Uterus (tissue), 4 donors: ENCODE measurements at places on chromosomes 7 and 10. TPM values are rescaled to one million over a fixed set of nuclear protein-coding genes. Genes with fewer than 3 reads are reported as not detected.

The ERVW-1 gene
- not detected for total RNA-seq

The GDF2 gene
- not detected for total RNA-seq

GRCh38 chr10:7547829-7548228, 118.9 kb downstream of the ITIH5 start:
- DNase-seq = no peak

DNA sequence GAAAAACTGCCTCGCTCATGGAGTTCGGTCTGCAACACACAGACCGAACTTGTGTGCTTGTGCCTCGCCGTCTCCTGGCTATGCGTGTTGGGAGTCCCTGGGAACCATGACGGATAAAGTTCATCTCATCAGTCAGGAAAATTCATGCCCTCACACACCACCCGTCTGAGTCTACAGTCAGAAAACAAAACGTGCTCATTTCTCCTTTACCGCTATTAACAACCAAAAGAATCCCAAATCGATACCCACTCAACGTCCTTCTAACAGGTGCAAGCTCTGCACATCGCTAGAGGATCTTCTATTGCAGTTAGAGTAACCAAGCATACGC, 13.6 kb downstream of the CNPY1 start:
- DNase-seq = no peak

The NUP205 gene
- 62.8 TPM for total RNA-seq

The WNT2 gene
- 2.3 TPM for total RNA-seq

The BLNK gene
- 1.8 TPM for total RNA-seq

The EVX1 gene
- not detected for total RNA-seq

The CALML3 gene
- not detected for total RNA-seq

DNA sequence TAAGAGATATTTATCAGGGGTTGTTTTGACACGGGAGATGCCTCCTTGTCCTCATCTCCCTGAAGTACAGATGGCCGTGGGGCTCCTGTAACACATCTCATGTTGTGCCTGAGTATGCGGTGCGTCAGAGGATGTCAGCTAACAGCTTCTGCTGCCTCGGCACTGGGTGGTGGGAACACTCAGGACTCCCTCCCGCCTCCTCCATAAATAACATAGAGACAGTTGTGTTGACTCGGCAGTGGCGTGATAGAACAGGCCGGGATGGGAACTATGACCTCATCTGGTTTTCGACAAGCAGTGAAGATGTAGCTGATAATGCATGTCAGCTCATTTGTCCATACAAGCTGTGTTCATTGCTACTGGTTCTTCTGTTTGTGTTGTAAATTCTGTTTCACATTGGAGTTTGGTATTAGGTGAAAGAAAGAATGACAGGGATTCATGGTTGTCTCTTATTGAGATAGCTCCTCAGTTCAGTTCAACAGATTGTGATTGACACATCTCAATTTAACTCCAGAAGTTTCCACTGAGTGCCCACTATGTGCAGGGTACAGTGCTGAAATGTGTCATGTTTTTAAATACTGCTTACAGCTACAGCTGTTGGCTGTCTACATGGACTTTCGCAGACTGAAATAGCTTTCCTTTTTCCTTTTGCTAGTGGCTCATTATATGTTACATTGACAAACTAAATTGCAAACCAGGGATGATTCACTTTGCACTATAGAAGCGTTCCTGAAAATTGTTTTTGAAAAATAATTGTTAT, 87.4 kb downstream of the CHN2 start:
- no peak for DNase-seq

The ETV1 gene
- 3.1 TPM for total RNA-seq

DNA sequence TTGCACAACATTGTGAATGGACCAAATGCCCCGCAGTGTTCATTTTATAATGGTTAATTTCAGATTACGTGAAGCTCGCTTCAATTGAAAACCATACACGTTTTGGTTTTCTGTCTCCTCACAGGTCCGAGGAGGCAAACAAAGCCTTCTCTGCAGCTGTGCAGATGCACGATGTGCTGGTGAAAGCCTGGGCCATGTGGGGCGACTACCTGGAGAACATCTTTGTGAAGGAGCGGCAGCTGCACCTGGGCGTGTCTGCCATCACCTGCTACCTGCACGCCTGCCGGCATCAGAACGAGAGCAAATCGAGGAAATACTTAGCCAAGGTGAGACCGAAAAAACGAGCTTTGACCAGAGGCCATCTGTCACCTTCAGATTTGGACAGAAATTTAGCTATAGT, 110.3 kb downstream of the TRRAP start:
- DNase-seq = no peak

DNA sequence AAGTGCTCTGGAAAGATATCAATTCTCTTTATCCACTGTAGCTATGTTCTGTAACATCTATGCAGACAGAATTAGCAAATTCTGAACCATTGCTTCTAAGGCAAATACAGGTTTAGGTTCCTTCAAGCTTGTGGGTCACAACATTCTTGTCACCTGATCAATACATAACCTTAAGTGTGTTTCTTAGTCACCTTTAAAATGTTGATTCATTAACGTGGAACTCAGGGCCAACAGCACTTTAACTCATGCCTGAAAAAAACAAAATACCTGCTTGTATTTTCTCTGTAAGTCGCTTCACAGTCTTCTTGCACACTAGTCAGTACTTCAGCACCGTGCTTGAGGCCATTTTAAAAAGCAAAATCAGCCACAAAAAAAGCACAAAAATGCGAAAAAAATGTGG, 35.2 kb upstream of the TRIL start:
- DNase-seq = no peak

DNA sequence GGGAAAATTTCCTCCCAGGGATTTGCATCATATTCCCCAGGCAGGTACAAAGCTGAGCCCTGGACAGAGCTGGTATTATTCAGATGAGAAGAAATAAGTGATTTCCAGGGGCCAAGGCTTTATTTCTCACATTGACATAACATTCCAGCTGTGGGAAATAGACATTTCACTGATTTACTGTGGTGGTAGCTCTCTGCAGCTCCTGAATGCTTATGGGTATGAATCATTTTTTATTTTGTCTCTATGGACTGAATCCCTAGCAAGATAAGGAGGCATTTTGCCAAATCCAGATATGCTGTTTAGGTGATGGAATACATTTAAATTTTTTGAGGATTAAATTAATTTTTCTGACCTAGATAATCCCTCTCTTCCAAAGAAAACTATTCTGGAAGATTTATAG, 97.9 kb downstream of the MTPN start:
- no peak for DNase-seq

The PPP1R17 gene
- not detected for total RNA-seq

DNA sequence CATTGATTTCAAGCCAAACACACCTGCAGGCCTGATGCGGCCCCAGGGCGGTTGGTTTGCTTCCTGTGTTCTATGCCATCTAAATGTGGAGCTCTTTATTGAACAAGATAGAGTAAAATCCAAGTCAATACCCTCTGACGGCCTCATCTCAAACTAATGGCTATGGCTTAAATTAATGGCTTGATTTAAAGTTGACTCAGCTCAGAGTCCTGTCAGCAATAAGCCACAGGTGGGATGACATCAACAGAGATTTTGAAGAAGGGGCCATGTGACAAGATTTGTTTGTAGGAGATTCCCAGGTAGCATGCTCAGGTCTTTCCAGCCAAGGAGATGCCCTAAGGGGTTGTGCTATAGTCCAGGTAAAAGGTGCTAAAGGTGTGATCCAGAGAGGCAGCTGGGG, 66.7 kb upstream of the ZNF32 start:
- no peak for DNase-seq

DNA sequence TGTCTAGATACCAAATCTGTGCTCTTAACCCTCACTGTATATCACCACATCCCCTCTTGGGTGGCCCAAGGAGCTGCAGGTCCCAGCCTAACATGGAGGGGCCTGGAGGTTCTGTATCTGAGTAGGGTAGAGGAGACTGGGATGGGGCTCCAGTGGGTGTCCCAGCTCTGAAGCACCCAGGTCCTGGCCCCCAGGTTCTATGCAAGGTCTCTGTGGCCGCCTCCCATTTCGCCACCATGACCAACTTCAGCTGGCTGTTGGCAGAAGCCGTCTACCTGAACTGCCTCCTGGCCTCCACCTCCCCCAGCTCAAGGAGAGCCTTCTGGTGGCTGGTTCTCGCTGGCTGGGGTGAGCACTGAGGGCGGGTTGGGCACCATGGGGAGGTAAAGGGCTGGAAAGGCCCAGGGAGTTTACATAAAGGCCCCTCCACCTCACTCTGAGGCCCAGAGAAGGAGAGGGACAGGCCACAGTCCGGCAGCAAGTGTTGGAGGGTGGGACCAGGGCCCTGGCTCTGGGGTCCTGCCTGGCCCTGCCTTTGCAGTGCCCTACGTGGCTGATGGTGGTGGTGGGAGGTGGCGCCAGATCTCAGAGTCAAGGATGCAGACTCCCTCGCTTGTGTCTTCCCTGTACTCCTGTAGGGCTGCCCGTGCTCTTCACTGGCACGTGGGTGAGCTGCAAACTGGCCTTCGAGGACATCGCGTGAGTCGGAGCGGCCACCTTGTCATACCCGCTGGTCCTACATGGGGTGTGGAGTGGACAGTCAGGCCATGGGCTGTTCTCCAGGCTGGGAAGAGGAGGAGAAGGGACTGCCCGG, 10.2 kb downstream of the GHRHR start:
- no peak for DNase-seq

The ZNF503 gene
- total RNA-seq = 30.5 TPM

DNA sequence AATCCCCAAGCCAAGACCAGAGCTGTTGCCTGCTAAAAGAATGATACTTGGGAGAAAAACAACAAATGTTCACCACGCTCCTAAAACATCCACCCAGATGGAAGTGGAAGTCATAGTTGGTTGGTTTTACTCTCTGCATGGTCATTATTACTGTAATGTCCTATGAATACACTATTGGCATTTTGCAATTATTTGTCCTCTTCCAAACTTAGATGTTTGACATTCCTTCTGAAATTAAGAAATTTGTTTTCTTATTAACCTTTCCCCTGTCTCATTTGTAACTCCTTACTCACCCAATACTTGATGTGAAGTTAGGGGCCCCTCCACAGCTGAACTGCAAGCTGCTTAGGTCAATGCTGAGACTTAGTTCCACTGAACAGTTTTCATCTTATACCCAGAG, 383.3 kb downstream of the INHBA start:
- DNase-seq = no peak

The PRSS37 gene
- not detected for total RNA-seq

The VSTM4 gene
- 13.6 TPM for total RNA-seq

DNA sequence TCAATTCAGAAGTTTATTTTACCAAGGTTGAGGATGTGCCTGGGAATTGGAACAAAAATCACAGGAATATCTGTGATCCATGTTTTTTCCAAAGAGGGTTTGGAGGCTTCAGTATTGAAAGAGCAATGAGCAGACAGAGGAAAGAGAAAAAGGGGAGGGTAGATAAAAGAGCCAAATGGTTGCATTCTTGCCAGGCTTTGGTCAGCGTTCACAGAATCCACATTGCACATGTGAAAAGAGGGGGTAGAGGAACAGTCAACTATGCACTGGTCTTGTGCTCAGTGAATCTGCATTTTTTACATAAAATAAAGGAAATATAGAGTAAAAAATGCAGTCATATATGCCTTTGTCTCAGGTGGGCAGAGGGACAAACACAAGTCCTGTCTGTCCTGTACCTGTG, 20.6 kb upstream of the ERCC6 start:
- DNase-seq = no peak

DNA sequence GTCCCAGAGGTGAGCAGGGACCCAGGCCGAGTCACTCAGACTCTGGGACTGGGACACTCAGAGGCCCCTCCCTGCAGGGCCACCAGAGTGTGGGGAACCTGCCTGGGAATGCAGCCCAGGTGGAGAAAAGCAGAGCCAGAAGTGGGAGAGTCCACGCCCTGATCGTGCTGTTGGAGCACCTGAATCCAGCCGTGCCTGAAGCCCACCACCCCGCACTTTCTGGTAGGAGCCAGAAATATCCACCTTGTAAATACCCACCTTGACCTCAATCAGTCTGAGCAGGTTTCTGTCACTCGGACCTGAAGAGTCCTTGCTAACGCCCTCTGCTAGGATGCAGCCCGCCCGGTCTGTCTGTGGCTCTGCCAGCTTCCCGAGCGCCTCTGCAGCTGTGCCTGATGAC, 86.7 kb downstream of the PDGFA start:
- no peak for DNase-seq

- peak; percentile 70 for DNase-seq
These were observed 95.4 kb downstream of the CCDC3 start for GRCh38 chr10:12906051-12906541.

GRCh38 chr7:137572056-137572784, 228.7 kb upstream of the PTN start:
- DNase-seq = no peak

DNA sequence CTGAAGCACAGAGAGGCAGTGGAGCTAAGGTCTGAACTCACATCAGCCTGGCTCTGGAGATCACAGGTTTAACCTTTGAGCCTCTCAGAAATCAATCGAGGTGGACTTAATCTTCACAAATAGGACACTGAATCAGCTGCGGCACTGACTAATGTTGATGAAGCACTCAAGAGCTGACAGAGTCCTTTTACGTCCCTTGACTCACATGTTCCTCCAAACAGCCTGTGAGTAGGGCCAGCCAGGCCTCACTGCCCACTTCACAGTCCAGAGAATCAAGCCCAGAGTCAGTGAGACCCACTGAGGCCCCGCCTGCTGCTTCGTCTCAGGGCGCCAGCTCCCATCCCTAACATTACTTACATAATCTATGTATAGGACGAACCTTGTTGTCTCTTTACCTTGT, 63.1 kb downstream of the TNS3 start:
- DNase-seq = no peak

DNA sequence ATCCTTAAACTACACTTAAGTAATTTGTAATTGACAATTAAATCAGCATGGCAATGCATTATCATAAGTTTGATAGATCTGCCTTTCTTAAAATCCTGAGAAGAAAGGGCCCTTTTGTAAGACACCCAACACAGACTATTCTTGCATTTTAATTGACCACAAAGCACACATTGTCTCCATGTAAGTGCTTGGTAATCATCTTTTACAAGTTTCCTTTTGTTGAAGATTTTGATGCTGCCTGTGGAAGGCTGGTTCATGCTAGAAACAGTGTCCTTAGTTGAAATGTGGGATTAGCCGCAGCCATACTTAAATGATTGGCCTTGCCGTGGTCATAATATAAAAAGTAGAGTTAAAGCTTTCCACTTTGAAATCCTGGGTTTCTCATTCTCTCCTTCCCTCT, 32.3 kb upstream of the CELF2 start:
- no peak for DNase-seq

GRCh38 chr10:114810926-114811325, 10.7 kb upstream of the FHIP2A start:
- no peak for DNase-seq

The WNT16 gene
- not detected for total RNA-seq

DNA sequence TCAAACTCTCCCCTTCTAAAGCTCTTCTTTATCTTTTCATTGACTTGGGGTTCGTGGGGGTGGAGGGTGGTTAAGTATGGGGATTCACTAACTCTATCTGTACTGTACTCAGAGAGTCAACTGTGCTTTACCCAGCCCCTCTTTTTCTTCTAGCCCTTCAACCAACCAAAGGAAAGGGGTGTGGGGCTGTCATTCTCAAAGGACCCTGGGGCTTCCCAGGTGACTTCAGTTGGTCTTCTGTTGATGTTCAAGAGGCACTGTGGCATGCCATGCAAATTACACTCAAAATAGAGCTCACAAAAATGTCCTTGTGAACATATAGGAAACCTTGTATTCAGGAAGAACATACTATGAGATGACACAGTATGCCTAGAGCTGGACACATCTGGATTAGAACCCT, 16.9 kb upstream of the RHOBTB1 start:
- no peak for DNase-seq
